ENCODE measurements at places on chromosomes 4 and X.

GRCh38 chr4:72031868-72032608 is at the start of gene NPFFR2:
TSS of gene NPFFR2 (plus strand) at chr4:72032000. CDS start at chr4:72128592, 96,592 bp downstream.
- ATAC-seq: no peak

GRCh38 chrX:119885554-119886428 is 9.9 kb upstream of the AKAP14 start:
- no peak for ATAC-seq

GRCh38 chrX:122119361-122119760 is 1064.7 kb upstream of the GRIA3 start:
- ATAC-seq: no peak

GRCh38 chrX:154776753-154777152 is 14.1 kb downstream of the DKC1 start:
- ATAC-seq: no peak

GRCh38 chr4:61380865-61381264 is 180.7 kb downstream of the ADGRL3 start:
- ATAC-seq: no peak

GRCh38 chrX:20414762-20415445 is 148.2 kb upstream of the RPS6KA3 start:
- no peak for ATAC-seq

- no peak for ATAC-seq
Observed at GRCh38 chrX:11778230-11778629, 20.2 kb downstream of the MSL3 start.

DNA sequence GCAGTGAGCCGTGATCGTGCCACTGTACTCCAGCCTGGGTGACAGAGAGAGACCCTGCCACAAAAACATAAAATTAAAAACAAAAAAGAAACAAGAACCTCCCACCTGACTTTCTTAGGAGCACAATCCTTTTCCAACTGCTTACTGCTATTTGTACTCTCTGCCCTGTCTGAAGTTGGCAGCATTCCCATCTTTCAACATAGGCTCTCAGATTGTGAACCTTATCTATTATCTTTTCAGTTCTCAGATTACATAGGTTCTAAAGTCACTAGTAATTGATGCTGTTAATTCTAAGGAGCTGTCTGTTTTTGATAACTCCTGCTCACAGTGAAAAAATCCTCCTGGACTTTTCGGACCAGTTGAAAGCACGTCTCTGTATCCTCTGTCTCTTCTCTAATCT is 812.2 kb upstream of the CT83 start:
- ATAC-seq: no peak

DNA sequence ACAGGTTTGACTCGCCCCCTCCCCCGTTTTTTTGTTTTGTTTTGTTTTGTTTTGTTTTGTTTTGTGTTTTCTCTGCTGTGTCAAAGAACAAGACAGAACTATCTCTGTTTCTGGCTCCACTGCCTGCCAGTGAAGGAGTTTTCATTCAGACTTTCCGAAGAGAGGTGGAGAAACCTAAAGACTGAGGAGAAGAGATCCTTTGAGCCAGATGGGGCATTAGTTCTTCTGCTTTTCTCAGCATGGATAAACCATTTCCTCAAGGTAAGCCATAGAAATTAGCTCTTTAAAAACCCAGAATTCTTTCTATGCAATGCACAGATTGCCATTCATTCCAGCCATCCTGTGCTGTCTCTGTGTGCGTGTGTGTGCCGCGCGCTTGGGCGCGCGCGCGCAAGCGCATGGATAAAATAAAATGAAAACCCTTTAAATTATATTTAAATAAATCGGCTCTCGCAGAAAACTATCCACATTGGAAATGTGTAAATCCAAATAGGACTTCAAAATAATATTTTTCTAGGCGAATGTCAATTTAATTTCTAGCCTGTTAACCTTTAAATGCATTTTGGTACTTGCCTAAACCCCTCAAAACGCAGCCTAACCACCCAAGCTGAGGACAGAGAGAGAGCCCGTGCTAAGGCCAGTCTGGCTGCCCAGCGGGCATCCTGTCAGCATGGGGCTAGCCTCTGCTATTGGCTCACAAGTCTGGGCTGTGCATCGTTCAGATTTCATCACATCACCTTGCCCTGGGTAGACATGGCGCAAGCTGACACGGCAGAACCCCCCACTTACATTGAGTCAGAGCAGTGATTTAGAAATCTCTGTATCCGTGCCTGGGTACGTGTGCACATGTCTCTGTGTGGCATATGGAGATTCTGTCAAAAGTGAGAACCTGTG is 113.0 kb upstream of the VAMP7 start:
- no peak for ATAC-seq

DNA sequence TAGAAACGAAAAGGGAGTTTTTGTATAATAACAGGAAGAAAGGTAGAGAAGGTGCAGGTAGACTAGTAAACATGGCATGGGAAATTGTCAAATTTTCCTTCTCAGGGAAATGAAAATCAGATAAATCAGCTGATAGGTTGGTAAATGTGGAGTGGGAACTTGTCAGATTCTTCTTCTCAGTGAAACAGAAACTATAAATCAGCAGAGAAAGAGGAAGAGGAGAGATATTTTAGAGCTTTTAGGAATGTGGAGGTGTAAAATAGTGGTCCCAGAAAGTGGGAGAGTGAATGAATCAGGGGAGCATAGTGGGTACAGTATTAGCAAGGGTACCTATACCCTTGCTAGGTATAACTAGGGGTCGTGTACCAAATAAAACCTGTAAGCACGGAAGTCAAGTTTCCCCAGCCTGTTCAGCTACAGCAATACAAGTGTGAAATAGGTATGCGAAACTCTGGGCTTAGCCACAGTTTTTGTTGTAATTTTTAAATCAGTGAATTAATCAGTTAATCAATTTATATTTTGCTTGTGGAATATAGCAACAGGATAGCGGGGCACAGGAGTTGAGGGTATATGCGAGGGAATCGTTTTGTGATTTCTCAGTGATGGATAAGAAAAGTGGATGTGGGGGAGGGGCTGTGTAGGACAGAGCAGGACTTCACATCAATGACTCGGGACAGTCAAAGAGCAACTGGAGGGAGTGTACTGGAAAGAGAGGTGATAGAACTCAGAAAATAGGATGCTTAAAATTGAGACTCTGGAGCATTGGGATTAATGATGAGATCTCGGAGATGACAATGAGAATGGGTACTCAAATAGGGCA is 561.5 kb downstream of the INPP4B start:
- ATAC-seq: peak; percentile 31

GRCh38 chr4:11954093-11954492 is 525.4 kb upstream of the HS3ST1 start:
- no peak for ATAC-seq

DNA sequence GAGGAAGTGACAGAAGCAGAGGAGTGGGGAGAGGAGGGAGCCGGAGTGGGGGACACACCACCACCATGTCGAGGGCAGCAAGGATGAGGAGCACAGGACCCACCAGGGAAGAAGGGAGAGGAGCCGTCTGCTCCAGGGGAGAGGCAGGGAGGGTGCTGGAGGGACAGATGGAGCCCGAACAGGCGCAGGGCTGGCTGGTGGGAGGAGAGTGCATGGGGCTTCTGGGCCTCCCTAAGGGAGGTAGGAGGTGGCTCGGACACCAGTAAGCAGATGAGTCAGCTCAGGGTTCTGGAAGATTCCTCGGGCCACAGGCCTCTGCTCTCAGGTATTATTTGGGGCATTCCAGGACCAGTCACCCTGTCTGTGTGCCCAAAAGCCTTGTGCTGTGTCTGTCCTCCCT is 29.8 kb downstream of the ATP2B3 start:
- ATAC-seq: no peak

DNA sequence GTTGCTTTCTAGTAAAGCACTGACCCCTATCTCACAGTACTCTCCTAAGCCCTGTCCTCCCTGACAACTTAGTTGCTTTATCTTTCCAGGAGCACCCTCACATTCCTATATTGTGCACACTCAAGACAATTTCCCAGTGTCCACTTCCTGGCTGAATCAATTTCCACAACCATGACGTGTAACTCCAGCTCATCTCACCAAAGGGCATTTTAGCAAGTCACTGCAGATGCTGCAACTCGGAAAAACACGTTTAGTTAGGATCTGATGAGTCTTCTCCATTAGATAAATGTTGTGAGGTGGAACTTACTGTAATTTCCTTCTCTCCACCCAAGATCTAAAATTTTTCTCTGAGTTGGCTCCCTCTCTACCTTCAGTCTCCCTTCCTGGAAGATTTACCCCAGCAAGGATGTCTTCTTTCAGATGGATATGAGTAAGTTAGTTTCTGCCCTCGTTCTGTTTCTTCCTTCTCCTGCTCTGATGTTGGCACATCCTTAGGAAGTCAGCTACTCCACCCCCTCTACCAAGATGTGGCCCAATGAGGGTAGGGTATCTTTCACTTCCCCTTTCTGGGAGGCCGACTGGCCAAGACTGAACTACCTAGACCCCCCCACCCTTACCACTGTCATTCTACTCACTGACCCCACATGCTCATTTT is 28.8 kb upstream of the IL13RA1 start:
- peak; percentile 66 for ATAC-seq

DNA sequence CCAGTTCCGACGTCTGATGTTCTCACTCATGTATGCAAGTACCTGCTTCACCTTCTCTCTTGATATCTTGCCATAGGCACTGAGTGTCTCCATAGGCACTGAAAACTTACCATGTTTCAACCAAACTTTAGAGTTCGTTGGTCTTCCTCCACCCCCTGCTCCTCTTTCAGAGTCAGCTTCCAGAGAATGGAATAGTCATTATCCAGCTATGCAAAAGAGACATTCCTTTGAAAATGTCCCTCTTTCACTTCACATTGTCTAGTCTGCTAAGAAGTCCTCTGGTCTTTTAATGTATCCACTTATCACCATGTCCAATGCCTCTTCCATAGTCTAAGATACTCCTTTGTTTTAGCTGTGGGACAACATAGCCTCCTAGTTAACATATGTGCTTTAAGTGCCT is 566.0 kb upstream of the TENM3 start:
- ATAC-seq: no peak

GRCh38 chr4:143185253-143186107 is 763 bp downstream of the USP38 start:
- ATAC-seq: peak; percentile 48

DNA sequence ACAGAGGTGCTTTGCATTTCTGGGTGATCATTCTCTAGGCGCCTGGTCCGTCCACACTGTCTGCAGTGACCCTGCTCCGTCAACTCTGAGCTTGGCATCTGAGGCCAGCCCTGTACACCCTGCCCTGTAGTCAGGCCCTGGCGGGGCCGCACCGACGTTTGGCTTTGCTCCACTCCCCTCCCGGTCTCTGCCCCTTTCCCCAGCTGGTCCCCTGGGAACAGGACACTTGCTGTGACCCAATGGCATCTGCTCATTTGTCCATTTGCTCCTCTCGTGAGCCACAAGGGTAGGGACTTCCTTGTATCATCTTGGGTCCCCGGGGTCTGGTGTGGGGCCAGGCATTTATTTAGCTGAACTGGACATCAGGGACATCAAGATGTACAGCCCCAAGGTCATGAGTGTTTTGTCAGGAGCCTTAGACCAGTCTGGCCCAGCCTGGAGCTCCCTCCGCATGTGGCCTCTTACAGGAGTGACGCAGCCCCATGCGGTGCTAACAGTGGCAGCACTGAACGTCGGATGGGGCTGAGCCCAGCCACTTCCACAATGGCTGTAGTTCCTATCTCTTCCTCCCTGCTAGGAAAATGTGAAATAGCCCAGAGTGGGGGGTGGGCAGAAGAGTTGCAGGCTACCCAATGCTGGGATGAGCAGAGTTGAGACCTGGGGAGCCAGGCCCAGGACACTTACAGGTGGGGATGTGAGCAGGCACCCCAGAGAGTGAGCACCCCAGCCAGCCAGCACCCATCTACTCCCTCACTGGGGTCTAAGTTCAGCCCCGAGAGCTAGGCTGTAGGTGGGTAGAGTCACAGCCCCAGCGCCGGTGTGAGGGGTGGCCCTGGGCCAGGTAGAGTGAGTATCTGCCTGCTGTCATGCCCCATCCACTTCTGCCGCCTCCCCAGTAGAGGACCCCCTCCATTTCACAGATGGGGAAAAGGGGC is 2.0 kb upstream of the SH3BP2 start:
- no peak for ATAC-seq

DNA sequence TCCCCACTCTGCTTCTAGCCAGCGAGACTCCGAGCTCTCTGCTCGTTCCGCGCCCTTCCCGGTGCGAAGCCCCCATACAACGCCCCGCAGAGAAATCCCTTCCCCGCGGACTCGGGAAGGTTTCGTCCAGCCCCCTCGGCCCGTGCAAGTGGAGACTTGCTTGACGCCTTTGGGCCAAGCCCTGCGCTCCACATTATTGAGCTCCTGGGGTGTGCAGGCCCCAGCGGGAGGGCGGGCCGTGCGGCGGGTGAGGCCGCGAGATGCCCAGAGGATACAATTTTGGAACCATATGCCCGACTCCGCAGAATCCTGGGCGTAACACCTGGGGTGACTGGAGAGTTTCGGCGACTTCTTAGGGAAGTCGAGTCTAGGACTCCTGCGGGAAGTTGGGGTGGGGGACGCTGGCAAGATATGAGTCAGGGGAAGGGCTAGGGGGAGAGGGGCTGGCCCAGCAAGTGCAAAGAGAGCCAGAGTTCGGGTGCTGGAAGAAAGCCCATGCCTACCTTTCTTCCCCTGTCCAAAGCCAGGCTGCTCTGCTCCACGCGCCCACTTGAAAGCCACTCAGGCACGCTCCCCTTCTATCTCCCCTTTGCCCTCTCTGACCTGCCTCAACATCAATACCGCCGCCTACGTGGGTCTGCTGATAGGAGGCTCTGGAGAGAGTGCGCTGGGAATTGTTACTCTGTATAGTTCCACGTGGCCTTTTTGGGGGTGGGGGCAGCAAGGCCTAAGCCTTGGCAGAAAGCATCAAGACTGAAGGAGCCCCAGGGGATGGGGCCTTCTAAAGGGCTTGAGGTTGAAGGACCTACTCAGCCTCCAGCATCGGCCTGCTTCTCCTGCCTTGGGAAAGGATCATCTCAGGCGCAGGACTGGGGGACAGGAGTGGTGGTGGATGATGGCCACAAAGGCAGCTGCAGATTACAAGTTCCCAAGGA is 1.2 kb upstream of the ELF4 start:
- ATAC-seq: no peak

- ATAC-seq: no peak
Observed at GRCh38 chr4:86334020-86334750, 25.7 kb downstream of the MAPK10 start.

DNA sequence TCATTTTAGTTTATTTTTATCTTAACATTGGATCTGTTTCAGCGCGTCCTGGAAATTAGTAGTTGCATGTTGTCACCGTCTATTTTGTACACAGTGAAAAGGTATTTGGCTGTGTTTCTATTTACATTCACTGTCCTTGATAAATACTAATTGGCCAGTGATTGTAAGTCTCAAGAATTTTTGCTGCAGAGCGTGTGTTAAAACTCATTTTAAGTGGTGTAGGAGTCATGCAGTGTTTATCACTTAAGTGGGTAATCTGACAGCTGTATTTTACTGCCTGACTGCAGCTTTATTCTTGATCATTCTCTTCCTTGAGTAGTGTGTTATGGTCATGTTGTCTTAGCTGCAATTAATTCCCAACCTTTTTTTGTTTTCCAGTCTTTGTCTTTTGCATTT is 9.8 kb downstream of the GUCY1A1 start:
- no peak for ATAC-seq

GRCh38 chr4:149113804-149114430 is 671.7 kb upstream of the NR3C2 start:
- ATAC-seq: no peak

All from stimulated activated memory B cell treated with anti-CD40 and anti-IgM and Interleukin-4, amounts not matched to agents 10 μg/mL and 1 μg/mL and 100 μg/mL, for 72 hours (primary cell).